Activated CD8-positive, alpha-beta memory T cell treated with anti-CD3 and anti-CD28 coated beads for 24 hours (primary cell): ENCODE measurements at places on chromosomes 7 and 10.
A peak's percentile ranks its signal among the peaks of the same experiment; 100 is the strongest.

DNA sequence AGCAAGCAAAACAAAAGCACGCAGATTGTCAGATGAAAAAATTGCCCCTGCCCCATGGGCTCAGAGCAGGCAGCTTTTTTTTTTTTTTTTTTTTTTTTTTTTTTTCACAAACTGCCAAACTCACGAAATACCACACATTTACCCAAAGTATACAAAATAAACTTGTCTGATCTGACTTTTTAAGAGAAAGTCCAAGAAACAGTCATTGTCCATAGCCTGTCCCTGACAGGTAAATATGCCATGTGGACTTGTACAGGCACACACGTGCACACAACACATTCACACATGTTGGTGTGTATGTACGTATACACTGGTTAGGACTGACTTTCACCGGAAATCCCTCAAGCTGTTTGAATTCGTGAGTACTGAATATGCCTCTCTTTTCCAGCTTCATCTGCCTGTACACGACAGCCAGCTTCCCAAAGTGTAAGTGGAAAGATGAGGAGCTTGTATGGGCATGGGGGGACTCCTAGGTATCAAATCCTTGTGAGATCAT, 929 bp upstream of the HGF start:
- DNase-seq, result no peak

- DNase-seq, result no peak
These were observed 51.2 kb upstream of the TNS3 start for GRCh38 chr7:47633134-47633533.

GRCh38 chr7:43449577-43449976, 133.3 kb upstream of the STK17A start:
- DNase-seq, result no peak

GRCh38 chr7:47255441-47255840, 326.5 kb downstream of the TNS3 start:
- no peak for DNase-seq

- DNase-seq, result no peak
These were observed 29.1 kb downstream of the GARIN1A start for GRCh38 chr7:128701062-128701785.

DNA sequence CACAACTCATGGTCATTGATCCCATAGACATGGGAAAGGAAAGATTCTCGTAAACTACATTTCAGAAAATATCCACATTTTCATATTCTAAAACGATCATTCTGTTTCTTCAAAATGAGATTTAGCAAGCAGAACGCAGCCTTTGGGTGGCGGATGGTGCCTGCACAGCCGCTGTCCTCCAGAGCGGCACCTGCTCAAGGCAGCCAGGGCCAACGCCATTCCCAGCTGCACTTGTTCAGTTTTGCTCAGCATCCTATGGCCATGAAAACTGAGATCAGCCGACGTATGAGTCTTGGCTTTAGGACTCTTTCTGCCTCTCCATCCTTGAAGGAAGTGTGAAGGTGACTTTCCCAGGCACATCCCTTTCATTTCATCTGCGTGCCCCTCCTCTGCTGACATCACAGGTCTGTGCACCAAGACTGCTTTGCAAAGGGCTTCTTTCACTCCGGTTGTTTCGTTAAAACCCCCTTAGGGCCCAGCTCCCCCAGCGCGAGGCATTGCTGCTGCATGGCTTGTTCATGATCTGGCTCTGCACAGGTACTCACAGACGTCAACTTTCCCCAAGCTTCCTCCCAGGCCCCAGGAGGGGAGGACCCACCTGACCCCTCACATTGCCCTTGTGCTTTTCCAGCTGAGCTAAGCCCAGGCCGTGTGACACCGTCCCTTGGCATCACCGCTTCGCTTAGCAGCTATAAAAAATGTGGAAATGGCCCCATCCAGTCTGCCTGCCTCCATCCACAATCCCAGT, 37.2 kb downstream of the TCERG1L start:
- no peak for DNase-seq

DNA sequence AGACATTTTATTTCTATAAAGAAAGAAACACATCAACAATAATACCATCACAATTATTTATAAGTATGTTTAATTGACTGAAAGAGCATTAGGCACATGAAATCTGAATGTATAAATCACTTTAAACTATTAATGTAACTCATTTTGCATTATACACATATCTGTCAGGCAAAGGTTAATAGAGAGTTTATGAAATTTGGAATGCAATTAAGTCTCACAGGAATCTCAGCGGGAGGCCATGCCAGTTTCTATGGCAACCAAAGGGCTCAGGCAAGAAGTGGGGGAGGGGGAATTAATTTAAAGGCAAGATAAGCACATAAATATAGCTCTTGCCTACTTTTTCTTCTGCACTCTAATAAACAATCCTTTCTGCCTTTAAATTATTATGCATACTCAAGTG, 152.6 kb downstream of the SLC16A9 start:
- no peak for DNase-seq

DNA sequence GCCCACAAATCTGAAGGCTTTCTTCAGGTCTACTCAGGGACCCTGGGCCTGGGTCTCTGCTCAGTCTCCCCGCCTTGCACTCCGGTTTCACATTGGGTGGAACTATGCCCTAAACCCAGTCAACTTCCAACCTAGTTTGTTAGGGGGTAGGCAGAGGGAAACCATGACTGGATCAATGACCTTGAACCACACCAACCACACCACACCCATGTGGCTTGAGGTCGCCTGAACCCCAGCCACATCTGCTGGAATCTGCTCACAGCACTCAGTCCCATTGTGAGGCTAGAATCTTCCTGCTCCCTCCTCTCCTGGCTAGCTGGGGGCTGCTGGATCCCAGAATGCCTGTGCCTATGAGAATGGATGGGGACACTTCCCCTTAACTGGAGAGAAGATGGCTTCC, 17.9 kb downstream of the RFC2 start:
- no peak for DNase-seq

DNA sequence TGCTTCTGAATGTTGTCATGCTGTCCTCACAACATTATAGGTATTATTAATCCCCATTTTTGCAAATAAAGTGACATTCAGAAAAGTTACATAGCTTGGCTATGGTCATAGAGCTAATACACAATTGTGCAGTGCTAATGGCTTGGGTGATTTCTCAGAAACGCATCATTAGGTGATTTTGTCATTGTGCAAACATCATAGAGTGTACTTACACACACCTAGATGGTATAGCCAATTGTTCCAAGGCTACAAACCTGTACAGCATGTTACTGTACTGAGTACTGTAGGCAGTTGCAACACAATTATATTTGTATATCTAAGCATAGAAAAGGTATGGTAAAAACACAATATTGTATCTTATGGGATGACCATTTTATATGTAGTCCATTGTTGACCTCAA, 91.0 kb downstream of the BTAF1 start:
- DNase-seq, result no peak

- DNase-seq, result no peak
These were observed 1.2 kb downstream of the NFKB2 start for GRCh38 chr10:102396730-102397151.

DNA sequence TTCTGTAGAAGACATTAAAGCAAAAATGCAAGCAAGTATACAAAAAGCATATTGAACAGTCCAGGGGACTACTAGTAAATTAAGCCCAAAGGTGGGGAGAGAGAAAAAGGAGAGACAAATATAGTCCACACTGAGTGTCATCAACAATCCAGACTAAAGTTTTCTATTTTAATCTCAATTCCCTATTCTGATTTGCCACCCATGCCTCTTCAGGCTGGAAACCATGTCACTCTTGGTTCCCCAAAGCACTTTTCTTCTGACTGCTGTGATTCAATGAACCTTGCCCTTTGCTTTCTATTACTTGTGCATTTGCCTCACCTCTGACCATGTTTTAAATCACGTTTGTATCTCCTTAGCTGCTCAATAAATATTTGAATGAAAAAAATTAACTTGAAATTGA, 95.3 kb upstream of the AOAH start:
- no peak for DNase-seq

- DNase-seq, result no peak
These were observed 747 bp downstream of the GDI2 start for GRCh38 chr10:5812283-5813090.

DNA sequence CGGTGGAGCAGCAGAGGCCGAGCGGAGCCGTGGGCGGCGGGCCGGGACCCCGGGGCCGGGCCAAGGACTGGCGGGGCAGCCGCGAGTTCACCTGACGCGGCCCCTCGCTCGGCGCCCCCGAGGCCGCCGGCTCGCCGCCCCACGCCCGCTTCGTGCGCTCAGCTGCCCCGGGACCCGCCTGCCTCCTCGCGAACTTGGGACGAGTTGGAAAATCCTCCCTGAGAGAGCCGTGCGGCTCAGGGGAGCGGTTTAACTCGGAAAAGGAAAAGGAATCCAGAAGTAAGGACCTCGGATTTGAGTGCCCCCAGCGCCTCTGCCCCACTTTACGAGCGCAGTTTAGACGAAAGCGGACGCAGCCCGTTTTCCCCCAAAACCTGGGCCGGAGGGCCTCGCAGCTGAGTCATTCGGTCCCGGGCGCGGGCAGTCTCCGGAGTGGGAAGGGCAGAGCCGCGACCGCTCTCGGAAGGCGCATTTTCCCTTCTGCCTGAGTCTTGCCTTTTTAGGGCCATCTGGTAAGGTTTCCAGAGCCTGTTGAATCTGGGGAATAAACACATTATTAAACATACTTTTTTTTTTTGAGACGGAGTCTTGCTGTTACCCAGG, 744 bp downstream of the CREM start:
- DNase-seq, result peak; percentile 87

DNA sequence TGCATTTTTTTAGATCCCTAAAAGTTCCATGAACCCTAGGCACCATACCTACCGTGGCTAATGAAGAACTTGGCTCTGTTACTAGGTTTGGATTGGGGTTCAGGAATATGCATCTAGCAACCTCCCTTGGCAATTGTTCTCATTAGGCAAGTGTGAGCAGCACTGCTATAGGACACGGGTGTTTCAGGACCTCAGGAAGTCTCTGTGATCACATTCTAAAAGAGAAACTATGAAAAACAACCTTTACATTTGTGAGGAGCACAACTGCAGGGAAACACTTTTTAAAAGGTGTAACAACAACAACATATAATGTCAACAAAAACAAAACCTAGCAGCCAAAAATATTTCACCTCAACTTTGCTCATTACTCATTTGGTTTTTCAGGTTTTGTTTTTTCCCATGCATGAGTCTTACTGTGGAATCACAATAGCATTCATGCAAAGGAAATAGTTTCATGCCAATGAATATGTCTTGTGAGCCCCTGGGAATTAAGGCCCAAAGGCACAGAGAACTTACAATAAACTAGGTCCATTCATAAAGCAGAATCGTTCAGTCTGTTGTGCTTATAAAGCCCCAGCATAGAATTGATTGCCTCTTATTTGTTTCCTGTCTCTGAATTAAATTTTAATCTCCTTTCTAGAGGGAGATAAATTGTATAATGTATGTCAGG, 255.7 kb upstream of the DGKB start:
- DNase-seq, result no peak

- DNase-seq, result peak; percentile 55
These were observed 29.7 kb downstream of the PIP4K2A start for GRCh38 chr10:22684699-22685098.

- DNase-seq, result no peak
These were observed 165.0 kb upstream of the TCF7L2 start for GRCh38 chr10:112785089-112785488.

- DNase-seq, result no peak
These were observed 70.2 kb upstream of the FERD3L start for GRCh38 chr7:19215412-19215811.

GRCh38 chr7:120547605-120548004, 274.6 kb downstream of the KCND2 start:
- no peak for DNase-seq

- DNase-seq, result no peak
These were observed 566.1 kb upstream of the NRP1 start for GRCh38 chr10:33900596-33900995.

DNA sequence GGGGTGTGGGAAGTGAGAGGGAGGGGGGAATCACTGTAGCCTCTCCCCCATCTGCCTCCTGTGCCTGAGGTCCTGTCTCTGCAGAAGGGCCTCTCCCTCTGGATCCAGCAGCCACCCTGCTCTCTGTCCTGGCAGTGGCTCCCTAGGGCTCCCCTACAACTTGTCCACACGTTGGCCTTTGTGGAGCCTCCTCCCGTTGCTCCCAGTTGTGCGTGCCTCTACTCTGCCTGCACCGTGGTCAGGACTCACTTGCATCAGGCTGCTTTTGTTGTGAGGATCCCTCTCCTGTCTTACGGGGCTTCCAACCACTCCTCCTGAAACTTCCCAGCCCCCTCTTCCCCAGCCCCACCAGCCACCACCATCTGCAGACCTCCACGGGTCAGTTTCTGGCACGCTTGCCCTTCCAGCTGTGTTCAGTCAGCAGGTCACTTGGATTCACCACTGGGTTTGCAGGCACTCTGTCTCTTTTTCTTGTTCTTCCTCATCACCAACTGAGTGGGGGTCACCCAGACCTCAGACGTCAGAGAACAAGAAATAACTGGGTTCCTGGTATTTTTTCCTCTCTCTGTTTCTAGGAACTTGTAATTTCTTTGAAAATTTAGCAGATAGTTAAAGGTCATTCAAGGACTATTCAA, 62.3 kb downstream of the RAMP3 start:
- no peak for DNase-seq

- no peak for DNase-seq
These were observed 89.2 kb downstream of the HERPUD2 start for GRCh38 chr7:35605760-35606159.

DNA sequence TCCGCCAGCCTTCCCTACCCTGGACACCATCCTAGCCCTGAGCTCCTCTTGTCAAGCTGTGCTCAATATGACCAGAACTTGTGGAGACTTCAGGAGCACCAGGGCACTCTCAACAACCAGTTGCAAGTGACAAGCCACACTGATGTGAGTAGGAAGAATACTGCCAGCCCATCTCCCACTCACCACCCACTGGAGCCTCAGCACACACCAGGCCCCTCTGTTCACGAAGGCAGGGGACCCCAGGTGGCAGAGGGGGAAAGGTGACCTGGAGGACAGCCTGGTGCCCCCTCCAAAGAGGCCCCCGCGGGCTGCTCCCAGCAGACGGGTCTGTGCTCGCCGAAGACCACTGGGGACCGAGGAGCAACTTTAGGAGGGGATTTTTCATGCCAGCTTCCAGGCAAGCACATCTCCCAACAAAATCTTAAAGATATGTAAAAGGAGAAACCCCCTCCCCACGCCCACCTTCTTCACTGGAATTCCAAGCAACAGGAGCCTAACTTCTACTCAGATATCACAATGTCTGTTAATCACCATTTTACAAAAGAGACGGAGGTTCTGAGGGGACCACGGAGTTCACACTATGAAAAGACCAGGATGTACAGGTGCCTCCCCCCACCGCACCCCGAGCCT, 1.0 kb downstream of the MMD2 start:
- no peak for DNase-seq

DNA sequence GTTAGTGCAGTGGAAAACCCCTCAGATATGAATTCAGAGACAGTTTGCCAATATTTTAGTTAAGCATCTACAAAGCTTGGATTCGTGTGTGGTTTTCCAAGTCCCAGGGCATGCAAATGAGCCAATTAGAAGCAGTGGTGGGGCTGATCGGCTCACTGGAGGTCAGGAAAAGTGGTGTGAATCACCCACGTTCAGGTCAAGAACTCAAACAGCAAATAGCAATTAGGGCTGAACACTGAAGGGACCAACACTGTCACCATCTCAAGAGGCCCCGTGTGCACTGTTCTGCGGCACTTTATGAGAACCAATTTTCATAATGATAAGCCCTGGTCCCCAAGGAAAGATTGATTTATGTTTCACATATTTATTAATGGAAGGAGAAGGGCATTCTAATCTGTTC, 68.9 kb downstream of the ADARB2 start:
- DNase-seq, result no peak
